ENCODE measurements at places on chromosomes 11 and 22.
A peak's percentile ranks its signal among the peaks of the same experiment; 100 is the strongest.

- peak; percentile 87 for DNase-seq
These were observed 82.3 kb downstream of the RCN1 start for GRCh38 chr11:32172848-32173834.

GRCh38 chr11:6455070-6455469 lies 14.3 kb upstream of the HPX start:
- no peak for DNase-seq

DNA sequence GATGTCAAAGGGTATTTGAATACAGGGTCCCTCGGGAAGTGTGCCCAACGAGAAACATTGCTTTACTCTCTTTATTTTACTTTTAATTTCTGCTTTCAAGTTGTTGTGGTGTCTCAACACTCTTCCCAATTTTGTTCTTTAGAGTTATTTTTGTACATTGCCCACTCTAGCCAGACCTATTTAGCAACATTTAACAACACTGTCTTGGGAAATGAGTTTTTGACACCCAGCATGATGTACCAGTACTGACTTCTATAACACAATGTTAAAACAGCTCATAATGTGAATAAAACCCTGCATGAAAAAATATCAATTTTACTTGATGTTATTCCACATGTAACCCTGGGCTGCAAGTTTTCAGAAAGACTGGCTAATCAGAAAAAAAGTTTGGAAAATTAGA lies 350.2 kb upstream of the PITPNB start:
- no peak for DNase-seq

DNA sequence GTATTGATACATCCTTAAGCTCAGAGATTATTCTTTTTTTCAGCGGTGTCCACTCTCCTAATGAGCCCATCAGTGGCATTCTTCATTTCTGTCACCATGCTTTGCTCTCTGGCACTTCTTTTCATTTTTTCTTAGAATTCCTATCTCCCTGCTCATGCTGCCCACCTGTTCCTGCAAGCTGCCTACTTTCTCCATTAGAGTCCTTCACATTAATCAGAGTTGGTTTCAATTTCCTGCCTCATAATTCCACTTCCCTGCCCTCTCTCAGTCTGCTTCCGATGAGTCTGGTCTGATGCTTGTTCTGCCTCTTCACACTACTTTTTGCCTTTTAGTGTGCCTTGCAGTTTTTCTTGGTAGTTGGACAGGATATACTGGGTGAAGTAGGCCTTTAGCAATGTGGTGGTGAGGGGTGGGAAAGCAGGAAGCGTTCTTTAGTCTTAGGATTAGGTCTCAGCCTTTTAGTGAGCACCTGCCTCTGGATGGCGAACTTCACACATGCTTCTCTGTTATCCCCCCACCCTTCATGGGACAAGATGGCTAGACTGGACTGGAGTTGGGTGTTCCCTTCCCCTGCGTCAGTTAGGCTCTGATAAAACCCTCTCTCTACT lies 53.6 kb downstream of the CECR2 start:
- no peak for DNase-seq
